ENCODE measurements at places on chromosomes 12 and 14.

DNA sequence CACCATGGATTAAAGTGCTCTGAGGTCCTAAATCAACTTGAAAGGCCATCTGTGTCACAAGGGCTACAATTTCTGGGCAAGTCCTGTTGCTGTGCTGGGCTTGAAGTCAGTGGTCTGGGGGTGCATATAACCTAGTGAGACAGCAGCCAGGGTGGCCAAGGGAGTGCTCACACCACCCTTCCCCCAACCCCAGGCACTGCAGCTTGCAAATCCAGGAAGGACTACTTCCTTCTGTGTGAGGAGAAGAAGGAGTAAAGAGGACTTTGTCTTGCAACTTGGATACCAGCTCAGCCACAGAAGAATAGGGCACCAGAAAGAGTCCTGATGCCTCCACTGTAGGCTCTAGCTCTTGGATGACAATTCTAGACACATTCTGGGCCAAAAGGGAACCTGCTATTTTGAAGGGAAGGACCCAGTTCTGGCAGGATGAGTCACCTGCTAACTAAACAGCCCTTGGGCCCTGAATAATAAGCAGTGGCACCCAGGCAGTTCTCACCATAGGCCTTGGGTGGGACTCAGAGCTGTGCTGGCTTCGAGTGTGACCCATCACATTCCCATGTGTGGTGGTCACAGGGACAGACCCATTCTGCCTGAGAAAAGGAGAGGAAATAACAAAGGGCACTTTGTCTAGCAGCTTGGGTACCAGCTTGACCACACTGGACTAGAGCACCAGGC lies 32.6 kb upstream of the DHRS7 start:
- DNase-seq: no peak

DNA sequence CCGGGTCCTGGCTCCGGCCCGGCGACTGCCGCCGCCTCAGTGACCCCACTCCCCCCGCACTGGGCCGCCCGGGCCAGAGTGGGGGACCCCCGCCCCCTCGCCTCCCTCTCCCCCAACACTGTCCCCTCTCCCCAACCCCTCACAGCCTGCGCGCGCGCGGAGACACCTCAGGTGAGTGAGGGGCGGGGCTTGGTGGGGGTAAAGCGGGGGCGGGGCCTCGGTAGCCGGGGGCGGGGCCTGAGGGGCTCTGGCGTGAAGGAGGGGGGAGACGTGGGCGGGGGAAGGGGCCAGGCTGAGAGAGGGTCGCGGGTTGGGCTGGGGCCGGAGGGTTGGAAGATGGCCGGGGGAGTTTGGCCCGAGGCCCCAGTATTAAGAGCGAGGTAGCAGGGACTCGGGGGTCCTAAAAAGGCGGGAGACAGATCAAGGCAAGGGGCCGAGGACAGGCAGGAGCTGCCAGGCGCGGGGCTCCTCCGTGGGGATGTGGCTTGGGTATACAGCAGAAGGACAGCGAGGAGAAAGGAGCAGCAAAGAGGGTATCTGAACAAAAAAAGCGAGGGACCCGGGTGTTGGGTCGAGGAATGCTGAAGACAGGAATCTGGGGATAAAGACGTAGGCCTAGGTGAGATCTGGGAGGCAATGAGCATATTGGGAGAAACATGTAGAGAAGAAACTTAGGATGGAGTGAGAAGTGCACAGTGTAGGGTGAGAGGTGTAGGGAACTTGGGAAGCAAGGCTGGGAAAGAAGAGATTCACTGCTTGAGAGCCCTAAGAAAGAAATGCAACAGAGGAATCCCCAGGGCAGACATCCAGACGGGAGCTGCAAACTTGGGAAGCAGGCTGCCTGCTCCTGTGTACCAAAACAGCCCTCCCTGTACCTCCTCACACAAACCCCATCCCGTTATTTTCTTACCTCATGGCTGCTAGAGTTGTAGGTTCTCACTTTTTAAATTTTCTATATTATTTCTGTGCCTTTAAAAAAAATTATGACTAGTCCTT lies 10.8 kb downstream of the SUOX start:
- DNase-seq: peak; percentile 48

- no peak for DNase-seq
Observed at GRCh38 chr12:23139026-23139425, 514.1 kb downstream of the ETNK1 start.

DNA sequence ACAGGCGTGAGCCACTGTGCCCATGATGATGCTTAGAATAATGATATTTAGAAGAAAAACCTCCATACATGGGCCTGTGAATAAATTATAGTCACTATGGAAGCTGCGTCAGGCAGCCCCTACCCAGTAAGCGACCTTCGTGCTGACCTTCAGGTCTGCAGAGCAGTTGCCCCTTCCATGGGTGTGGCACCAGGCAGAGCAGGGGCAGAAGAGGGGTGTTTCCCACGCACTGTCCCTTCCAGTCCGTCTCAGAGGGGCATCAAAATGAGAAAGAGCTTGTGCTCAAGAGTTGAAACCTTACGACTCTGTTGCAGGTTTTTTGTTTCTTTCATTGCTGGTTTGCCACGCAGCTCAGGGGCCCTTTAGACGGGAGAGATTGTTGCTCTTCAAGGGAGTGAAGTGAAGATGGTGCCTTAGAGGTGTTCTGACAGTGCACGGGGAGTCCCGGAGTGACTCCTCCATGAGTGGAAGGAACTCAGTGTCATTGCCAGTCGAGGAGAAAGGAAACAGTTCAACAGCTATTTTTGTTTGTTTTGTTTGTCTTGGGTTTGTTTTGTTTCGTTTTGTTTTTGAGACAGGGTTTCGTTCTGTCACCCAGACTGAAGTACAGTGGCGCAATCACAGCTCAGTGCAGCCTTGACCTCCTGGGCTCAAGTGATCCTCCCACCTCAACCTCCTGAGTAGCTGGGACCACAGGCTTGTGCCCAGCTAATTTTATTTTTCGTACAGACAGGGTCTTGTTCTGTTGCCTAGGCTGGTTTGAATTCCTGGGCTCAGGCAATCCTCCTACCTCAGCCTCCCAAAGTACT lies 13.9 kb downstream of the CKB start:
- DNase-seq: no peak

DNA sequence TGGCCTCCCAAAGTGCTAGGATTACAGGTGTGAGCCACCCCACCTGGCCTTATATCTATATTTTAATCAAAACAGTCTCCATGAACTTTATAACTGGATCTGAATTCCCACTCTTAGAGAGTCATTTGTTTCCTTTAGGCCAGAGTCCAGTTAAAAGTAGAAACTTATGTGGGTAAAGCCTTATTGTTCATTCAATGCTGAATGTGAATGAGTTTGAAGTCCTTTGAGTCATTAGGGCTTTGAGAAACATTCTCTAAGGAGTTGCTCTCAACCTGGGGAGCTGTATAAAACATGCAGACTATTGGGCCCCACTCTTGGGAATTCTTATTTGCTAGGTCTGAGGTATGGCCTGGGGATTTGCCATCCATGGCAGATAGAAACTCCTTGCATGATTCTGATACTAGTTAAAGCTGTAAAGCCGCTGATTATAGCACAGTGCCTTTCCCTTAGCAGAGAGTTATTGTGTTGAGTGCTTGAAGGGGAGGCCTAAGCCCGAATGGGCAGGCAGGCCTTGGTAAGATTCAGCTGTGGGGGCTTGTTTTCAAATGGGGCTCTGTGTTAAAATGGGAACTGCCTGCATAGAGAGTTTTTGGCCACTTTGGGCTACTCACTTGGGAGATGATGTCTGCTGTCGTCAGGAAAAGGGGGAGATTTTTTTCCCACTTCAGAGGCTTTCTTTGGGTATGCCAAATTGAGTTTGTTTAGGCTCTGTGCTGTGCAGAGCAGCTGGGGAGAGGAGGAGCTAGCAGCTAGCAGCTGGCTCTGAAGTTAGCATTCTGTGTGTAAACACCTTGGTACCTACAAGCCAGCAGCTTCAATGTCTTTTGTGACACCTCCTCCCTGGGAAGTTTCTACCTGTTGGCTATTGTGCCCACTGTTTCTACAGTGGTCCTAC lies 117.5 kb downstream of the DACT1 start:
- no peak for DNase-seq
